HCT116 (cell line): ENCODE measurements at places on chromosomes 2 and 18. TPM values are rescaled to one million over a fixed set of nuclear protein-coding genes. Genes with fewer than 3 reads are reported as not detected.
A peak's percentile ranks its signal among the peaks of the same experiment; 100 is the strongest.

- DNase-seq: no peak
Measured at GRCh38 chr2:71832388-71832787, 315.3 kb downstream of the CYP26B1 start.

DNA sequence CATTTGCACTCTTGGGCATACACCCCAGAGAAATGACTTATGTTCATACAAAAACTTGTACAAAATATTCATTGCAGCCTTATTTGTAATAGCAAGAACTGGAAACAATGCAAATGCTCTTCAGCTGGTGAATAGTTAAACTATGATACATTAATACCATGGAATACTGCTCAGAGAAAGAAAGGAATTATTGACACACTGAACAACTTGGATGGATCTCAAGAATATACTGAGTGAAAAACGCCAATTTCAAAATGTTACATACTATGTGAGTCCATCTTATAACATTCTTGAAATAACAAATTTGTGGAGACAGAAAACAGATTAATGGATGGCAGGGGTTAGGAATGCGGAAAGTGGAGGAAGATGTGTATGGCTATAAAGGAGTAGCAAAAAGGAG is 17.2 kb downstream of the LNPK start:
- DNase-seq: no peak

- DNase-seq: no peak
Measured at GRCh38 chr2:146850746-146851145, 994.1 kb upstream of the ACVR2A start.

DNA sequence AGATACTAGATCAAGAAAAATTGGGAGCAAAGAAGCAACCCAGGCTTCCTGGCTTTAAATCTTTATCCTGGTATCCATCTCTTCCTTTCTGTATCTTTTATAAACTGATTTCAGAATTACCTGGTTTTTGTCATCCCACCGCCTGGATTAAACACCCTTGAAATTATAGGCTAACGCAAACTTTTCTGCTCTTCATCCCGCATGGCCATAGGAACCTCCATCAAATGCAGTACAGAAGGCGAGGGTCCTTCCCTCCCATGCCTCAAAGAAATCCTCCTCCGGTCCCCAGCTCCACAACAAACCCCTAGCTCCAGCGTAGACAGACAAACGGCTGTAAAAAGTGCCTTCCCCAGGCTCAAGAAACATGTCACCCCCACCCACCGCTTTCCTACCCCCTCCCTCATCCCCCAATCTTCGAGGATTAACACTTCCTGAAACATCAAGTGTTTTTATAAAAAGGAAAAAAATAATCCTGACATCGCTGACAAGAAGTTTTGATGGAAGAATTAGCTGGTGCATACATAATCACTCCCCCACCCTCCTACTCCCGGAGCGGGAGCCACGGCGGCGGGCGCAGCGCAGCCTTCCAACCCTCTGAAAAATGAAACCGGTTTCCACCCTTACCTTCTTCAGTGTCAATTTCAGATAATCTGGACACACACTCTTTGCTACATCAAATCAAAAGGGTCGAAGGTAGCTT is 7.6 kb downstream of the DLX1 start:
- no peak for DNase-seq

- DNase-seq: no peak
Measured at GRCh38 chr2:60839126-60839813, 42.1 kb upstream of the REL start.

DNA sequence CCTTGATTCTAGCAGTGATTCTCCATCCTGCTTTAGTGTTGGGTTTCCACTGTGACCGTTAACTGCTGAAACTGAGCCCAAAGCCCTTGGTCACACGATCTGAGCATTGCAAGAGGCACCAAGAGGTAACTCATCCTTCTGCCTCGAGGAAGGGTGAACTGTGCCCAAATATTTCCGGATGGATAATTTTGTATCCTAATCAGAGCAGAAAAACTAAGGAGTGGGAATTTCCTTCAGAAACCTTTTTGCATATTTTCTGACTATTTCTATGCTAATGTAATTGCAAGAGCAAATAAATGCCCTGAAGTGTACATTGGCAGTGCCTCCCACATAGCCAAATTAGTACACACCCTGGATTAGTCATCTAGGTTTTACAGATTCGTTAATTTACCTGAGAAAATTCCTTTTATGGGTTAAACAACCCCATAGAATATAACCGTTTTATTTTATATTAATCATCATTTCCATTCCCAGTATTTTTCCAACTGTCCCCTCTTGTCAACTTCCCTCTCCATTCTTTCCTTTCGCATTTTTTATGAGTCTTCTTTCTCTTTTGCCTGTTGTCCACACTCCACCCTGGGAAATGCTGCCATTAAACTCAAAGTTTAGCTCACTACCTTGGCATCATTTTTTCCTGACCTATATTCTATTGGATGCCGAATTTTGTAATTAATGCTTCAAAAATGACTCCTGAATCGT is 31.7 kb upstream of the COBLL1 start:
- DNase-seq: no peak

DNA sequence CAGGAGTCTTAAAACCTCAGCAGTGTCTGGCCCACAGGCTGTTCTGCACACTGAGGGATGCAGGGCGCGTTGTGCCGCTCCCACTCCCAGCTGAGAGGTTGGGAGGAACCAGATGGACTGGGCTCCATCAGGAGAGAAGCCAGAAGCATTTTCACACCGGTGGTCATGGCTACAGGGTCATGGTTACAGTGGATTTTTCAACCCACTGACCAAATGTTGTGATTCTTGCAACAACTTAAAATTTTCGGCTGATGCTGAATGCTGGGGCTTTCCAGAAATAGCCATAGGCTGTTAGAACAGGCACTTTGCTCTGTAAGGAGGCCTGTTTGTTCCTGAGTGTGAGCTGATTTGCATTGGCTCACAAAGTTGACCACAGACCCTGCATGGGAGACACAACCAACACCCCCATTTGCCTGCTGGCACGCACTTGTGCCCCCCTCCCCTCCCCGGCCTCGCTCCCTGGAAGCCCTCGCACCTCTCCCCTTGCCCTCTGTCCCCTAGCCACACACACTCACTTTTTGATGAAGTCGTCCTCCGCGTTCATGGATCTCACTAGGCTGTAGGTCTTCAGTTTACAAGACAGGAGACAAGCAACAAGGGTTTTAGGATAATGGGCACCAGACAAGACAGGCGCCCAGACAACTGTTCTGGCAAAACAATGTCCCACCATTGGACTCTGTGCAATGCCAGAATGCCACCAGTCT is 3.4 kb downstream of the LPIN1 start:
- DNase-seq: no peak

GRCh38 chr2:10273215-10274175 is 29.2 kb upstream of the HPCAL1 start:
- DNase-seq: no peak

GRCh38 chr2:55811048-55811447 is 112.5 kb downstream of the EFEMP1 start:
- DNase-seq: no peak

- no peak for DNase-seq
Measured at GRCh38 chr2:188997263-188997662, 23.1 kb downstream of the COL3A1 start.

- DNase-seq: peak; percentile 56
Measured at GRCh38 chr18:63963615-63964256, 6.1 kb upstream of the SERPINB8 start.

- no peak for DNase-seq
Measured at GRCh38 chr2:130374587-130375290, 18.9 kb downstream of the PTPN18 start.

PPM1G gene
- 140 TPM for total RNA-seq

MROH2A gene
- not detected for total RNA-seq

CFC1 gene
- total RNA-seq: not detected

ELOA2 gene
- total RNA-seq: not detected

MPP4 gene
- total RNA-seq: 0.32 TPM

MAP4K3 gene
- 21.4 TPM for total RNA-seq

BMPR2 gene
- 12.8 TPM for total RNA-seq

CNRIP1 gene
- total RNA-seq: not detected

SKOR2 gene
- not detected for total RNA-seq
